Forelimb muscle (tissue), 1 donor: ENCODE measurements at places on chromosomes 4 and X. TPM values are rescaled to one million over a fixed set of nuclear protein-coding genes. Genes with fewer than 3 reads are reported as not detected.

- no peak for DNase-seq
Observed at GRCh38 chr4:82467471-82467870, 37.1 kb downstream of the ENOPH1 start.

DNA sequence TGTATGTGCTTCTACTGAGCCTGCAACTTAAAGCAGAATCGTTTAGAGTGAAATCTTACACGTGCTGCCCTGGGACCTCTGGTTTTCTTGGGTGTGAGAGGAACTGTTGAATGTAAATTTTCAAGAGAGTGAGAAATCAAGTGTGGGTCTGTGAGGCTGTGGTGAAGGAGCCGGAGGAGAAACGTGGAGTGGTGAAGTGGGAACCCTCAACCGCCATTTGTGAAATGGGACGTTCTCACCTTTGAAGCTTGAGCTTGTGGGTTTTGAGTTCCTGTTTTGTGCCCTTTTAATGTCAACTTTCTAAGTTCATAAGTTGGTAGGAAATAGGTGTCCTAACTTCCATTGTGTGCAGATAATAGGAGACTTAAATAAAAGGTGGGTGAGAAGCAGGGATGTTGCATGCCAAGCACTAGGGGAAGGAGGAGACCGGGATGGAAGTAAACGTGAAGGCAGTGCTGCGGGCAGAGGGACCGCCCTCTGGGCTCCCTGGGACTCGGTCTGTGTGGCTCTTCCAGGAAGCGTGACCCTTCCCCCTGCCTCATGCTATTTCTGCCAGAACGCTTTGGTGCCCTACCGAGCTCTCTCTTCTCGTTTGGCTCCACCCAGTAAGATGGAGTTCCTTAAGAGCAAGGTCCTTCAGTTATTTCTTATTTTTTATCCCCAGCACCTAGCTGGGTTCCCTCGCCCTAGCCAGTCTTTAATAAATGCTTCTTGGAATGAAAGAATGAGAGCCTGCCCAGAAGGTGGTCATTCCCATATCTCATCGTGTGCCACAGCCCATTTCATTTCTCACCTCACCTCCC, 56.0 kb downstream of the TMEM131L start:
- no peak for DNase-seq

The DOK7 gene
- polyA plus RNA-seq, result 18.4 TPM

- no peak for DNase-seq
Observed at GRCh38 chrX:136767104-136767941, 13.4 kb downstream of the ARHGEF6 start.

GRCh38 chr4:80307774-80308465, 27.6 kb upstream of the CFAP299 start:
- no peak for DNase-seq

The CXCL1 gene
- not detected for polyA plus RNA-seq

DNA sequence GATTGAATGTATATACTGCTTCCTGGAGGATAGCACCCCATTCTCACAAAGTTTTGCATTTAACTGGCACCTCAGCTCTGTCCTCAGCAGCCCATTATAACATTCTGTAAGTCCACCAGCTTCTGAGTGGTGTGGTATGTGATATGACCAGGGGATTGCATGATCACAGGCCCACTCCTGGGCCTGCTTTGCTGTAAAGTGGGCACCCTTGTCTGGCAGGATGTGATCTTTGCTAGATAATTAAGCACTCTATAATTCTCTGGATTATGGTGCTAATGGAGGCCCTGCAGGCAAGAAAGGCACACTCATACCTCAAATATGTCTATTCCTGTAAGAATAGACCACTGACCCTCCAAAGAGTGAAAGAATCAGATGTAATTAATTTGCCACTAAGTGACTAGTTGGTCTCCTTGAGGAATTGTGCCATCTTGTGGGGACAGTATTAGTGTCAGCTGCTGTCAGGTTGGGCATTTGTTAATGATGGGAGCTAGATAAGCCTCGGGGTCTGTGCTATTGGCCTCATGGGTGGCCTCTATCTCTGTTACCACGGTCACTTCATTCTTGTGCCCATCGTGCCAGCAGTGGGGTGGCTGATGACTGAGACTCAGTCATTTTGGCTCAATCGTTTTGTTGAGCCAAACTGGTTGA, 2.2 kb upstream of the CFI start:
- no peak for DNase-seq

- no peak for DNase-seq
Observed at GRCh38 chr4:182369211-182369610, 126.0 kb downstream of the TENM3 start.

GRCh38 chr4:85153221-85153620, 186.7 kb upstream of the WDFY3 start:
- DNase-seq, result no peak

GRCh38 chr4:98501383-98501782, 157.0 kb downstream of the TSPAN5 start:
- no peak for DNase-seq

GRCh38 chrX:17411205-17411604, 36.2 kb downstream of the NHS start:
- no peak for DNase-seq

The PPP1R2C gene
- polyA plus RNA-seq, result not detected

DNA sequence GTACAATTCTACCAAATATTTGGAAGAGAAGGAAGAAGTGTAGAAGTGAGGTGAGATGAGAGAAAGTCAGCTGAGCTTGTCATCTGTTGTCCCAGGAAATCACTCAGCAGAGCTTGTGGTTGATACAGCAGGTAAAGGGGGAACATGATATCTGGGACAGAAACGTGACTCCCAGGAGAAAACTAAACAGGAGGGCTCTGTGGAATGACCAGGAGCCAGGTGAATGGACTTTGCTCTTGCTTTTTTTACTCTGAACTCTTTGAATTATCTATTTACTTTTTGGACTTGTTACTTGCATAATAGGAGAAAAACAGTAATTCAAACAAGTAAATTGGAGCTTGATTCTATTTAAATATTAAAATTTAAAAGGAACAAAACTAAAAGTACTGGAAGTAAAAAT, 555.6 kb upstream of the FRG1 start:
- DNase-seq, result no peak

The RPA4 gene
- polyA plus RNA-seq, result 0.09 TPM

The TRAM1L1 gene
- polyA plus RNA-seq, result 4.4 TPM

GRCh38 chr4:108168160-108168670, 517 bp downstream of the LEF1 start:
- DNase-seq, result no peak

The PASD1 gene
- 0.08 TPM for polyA plus RNA-seq

The MUC7 gene
- polyA plus RNA-seq, result not detected

DNA sequence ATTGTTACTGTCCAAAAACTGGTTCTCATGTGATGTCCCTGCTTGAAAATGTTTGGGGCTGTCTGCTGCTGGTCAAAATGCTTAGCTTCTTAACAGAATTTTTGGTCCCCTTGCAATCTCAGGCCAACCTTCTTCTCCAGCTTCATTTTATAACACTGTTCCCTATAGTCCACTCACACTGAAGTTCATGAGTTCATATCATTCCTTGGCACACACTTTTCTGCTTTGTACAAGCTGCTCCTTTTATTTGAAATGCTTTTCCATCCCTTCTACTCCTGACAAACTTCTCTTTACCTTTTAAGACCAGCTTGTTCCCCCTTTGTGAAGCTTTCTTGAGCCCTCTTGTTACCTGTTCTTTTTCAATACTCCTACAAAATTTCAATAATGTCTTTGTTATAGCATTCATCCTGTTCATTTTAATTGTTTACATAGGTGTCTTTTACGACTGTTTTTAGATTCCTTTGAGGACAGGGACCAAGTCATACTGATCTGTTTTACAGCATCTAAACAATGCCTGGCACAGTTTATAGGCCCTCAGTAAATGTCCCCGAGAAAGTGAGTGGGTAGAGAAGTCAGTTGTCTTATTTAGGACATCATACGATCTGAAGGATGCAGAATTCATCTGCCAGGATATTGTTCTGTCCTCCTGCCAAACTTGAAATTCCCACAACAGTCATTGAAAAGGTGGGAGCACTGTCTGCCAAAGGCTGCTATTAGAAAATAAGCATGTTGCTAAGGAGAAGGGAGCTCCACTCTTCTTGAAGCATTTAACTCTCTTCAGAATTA, 134.4 kb upstream of the BMPR1B start:
- peak; percentile 38 for DNase-seq

GRCh38 chrX:65731684-65732289, 64.3 kb downstream of the MSN start:
- DNase-seq, result no peak

- DNase-seq, result no peak
Observed at GRCh38 chr4:10530137-10530786, 73.0 kb upstream of the ZNF518B start.

- no peak for DNase-seq
Observed at GRCh38 chr4:27720010-27720766, 859.5 kb downstream of the STIM2 start.

The GPR119 gene
- not detected for polyA plus RNA-seq

The NAP1L3 gene
- 6.1 TPM for polyA plus RNA-seq

DNA sequence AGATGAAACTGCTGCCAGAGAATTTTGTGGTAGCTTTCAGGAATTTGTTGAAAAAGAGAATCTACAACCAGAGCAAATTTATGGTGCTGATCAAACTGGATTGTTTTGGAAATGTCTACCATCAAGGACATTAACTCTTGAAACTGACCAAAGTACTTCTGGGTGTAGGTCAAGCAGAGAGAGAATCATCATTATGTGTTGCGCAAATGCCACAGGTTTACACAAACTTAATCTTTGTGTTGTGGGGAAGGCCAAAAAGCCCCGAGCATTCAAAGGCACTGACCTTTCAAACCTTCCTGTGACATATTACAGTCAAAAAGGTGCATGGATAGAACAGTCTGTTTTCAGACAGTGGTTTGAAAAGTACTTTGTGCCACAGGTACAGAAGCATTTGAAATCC, 2.1 kb downstream of the TIGD2 start:
- no peak for DNase-seq

DNA sequence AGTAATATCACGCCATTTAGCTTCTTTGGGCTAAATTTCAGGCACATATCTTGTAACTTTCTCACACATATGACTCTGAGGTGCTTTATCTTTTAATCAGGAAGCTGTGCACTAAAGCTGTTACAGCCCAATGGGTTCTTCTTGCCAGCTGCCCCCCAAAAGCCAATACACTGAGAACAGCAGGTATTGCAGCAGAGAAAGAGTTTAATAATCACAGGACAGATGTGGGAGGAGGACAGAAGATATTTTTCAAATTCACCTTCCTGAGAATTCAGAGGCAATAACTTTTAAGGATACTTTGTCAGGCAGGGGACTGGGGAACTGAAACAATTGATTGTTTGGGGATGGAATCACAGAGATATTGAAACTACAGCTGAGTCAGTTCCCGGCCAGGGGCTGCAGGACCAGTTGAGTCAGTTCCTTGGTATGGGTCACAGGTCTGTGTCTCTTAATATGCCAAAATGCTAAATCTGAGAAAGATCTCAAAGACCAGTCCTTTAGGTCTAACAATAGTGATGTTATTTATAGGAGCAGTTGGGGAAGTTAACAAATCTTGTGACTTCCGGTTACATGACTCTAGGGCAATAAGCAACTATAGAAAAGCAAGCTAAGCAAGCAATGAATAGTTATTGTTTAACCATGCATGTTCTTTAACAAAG, 28.1 kb downstream of the DDIT4L start:
- DNase-seq, result no peak

GRCh38 chrX:50769389-50770063, 44.5 kb downstream of the SHROOM4 start:
- DNase-seq, result no peak

The KLHL8 gene
- polyA plus RNA-seq, result 10.0 TPM

GRCh38 chrX:13791559-13791958, 25.3 kb downstream of the GPM6B start:
- DNase-seq, result no peak

The WDR19 gene
- 18.8 TPM for polyA plus RNA-seq

DNA sequence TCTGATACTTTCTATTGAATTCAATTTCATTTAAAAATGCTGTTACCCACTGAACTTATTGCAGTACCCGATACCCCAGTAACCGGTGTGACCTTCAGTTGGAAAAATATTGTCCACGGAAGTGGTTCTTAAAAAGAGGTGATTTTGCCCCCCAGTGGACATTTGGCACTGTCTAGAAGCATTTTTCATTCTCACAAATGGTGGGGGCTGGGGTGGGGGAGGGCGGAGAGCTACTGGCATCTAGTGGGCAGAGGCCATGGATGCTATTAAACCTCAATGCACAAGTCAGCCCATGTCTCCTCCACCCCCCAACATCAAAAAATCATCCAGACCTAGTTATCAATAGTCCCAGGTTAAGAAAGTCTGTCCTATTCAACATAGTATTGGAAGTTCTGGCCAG, 19.6 kb upstream of the CHM start:
- DNase-seq, result no peak

GRCh38 chr4:54372951-54373350, 143.9 kb downstream of the PDGFRA start:
- no peak for DNase-seq

The ARR3 gene
- polyA plus RNA-seq, result 0.43 TPM

DNA sequence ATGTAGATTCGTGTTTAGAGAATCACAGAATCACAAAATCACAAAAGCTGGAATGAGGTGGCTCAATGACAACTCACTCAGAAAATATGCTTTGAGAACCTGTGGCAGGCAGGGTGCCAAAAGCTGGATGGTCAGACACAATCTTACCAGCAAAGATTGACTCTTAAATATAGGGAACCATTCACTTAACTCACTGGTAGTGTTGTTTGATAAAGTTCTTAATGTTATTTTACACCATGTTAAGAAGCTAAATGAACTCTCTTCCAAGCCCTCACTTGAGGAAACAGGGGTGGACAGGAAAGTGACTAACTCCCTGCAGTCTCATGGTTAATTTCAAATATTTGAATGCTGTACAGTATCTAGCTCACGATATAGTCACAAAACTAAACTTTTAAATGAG, 5.7 kb upstream of the SCOC start:
- DNase-seq, result no peak

The SLC49A3 gene
- polyA plus RNA-seq, result 25.2 TPM

- no peak for DNase-seq
Observed at GRCh38 chr4:11496351-11496829, 67.7 kb upstream of the HS3ST1 start.

The UGT2A3 gene
- not detected for polyA plus RNA-seq

The PHF8 gene
- polyA plus RNA-seq, result 13.7 TPM

GRCh38 chrX:100407784-100408712, 2.0 kb downstream of the PCDH19 start:
- DNase-seq, result no peak

The WNK3 gene
- 2.1 TPM for polyA plus RNA-seq
